ENCODE measurements at places on chromosomes 1 and 21.

DNA sequence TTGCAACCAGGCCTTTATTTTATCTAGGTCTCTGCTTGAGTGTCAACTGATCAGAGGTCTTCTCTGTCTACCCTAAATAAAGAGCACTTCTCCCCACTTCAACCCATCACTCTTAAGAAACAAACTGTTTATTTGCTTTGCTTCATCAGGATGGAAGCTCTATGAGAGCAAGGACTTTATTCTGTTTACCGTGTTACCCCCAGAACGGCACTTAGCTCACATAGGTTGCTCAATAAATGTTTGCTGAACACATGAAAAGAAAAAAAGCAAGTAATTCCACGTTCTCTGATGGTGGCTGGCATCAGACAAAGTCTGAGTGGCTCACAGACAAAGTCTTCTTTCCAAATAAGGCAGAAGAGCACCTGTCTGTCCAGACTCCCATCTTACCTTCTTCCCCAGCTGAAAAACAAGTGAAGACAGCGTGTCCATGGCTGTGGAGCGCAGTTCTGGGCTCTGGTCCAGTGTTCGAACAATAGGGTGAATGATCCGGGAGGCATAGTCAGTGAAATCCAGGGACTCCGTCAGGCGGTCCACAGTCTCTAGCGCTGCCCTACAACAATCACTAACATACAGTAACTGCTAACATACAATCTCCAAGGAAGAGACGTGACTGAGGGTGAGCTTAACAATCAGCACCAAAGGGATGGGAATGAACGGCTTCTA lies 22.9 kb downstream of the ANGPTL7 start:
- DNase-seq = no peak

- no peak for DNase-seq
Observed at GRCh38 chr1:228838717-228839500, 103.6 kb downstream of the RHOU start.

DNA sequence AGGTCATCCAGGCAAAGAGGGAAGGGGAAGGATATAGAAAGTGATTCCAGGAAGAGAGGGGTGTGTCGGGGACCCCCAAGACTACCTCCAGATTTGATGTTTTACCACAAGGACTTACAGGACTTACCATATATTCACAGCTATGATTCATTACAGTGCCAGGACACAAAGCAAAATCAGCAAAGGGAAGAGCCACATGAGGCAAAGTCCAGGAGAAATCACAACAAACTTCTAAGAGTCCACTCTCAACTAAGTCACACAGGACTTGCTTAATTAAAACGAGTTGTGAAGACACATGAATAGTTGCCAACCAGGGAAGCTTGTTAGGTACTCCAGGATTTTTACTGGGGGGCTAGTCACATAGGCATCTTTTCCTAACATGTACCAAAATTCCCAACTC lies 217.3 kb downstream of the TTLL7 start:
- DNase-seq = no peak

GRCh38 chr1:109712321-109712864 lies 342 bp downstream of the GSTM5 start:
- DNase-seq = no peak

GRCh38 chr1:86582161-86582560 lies 35.3 kb downstream of the CLCA4 start:
- no peak for DNase-seq

GRCh38 chr1:208173749-208174148 lies 70.4 kb downstream of the PLXNA2 start:
- no peak for DNase-seq
